ENCODE measurements at places on chromosomes 12 and 14.

- DNase-seq = no peak
Observed at GRCh38 chr14:36221112-36221511, 44.6 kb upstream of the PTCSC3 start.

DNA sequence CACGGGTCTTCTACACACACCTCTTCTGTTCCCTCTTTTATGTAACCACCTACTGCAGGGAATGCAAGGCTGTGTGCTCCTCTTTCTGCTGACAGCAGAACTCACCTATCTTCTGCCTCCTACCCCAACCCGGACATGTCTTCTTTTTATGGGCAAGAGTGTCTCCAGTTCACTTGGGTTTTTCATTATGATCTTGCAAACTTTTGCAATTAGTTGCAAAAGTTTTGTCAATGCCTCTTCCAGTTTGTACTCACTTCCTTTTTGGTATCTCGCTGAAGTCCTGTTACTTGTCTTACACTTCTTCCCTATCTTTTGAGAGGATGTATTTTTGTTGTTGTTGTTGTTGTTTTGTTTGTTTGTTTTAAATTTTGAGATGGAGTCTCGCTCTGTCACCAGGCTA, 50.6 kb downstream of the DRAM1 start:
- no peak for DNase-seq

DNA sequence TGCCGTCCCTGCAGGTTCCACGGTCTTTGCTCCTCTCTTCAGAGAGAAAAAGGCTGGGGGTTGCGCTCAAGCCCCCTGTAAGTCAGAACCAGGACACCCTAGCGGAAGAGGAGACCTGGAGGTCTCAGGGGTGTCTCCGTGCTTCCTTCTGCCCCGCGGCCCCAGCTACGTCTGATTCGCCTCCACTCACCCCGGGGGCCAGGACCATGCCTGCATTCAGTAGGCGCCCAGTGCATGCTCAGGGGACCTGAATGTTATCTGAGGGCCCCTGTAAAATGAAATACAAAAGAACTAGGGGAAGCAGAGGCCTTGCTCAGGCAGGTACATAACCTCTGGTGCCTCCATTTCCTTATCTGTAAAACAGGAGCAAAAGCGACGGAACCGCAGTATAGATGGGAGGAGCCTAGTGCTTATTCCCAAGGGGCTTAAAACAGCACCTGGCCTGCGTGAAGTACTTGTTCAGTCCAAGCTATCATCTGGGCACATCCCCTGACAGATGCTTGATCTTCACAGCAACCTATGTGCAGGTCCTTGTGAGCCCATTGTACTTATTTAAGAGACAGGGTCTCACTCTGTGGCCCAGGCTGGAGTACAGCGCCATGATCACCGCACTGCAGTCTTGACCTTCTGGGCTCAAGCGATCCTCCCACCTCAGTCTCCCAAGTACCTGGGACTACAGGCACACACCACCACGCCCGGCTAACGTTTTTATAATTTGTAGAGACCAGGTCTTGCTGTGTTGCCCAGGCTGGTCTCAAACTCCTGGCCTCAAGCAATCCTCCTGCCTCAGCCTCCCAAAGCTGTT, 110.3 kb upstream of the NCOR2 start:
- no peak for DNase-seq

GRCh38 chr14:49640540-49641417, 5.7 kb upstream of the DNAAF2 start:
- DNase-seq = no peak

DNA sequence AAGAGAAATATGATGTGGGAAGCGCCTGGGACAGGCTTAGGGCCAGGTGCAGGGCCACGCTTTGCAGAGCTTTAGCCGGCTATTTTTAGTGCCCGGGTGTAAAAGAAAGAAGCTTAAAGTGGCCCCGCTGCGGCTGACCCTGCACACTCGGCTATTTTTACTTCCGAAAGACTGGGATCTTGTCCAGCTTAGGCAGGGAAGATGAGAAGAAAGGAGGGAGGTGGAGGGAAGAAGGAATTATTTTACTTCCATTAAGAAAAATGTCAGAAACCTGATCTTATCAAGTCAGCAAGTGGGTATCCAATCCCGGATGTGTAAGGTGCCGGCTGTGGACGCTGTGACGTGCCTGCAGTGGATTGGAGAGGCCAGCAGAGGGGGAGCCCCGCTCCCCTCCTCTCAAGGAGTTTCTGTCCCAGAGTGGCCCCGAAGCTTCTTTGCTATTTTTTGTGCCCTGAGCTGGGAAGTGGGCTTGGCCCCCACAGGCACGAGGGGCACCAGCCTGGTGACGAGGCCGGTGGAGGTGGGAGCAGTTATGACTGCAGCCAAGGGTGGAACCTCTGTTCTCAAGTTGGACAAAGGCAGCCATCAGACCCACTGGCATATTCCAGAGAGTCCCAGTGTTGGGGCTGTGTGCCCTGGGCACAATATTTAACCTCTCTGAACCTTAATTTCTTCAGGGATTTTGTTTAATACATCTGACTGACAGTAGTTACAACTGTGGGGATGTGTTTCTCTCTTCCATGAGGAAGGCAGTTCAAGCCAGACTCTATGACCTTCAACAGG, 97.7 kb downstream of the ESRRB start:
- peak; percentile 64 for DNase-seq

- peak; percentile 84 for DNase-seq
Observed at GRCh38 chr12:24561882-24562770, 386.8 kb downstream of the BCAT1 start.

DNA sequence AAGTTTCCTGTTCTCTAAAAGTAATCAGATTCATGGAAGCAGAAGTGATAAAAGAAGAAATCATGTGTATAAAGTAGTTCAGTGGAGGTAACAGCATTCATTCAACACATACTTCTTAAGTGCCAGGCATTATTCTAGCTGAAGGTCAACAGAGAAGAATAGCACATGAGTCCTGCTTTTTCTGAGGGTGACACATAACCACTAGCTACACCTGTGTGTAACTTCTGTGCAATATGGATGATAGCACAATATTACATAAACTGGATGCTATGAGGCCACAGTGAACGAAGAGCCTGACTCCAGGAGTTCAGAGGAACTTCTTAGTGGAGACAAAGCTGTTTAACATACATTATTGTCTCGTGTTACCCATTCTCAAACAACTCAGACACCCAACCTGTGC, 114.3 kb upstream of the PCED1B start:
- DNase-seq = no peak

Measured in left lung (tissue), 14 donors.